ENCODE measurements at places on chromosomes 5 and 9.

DNA sequence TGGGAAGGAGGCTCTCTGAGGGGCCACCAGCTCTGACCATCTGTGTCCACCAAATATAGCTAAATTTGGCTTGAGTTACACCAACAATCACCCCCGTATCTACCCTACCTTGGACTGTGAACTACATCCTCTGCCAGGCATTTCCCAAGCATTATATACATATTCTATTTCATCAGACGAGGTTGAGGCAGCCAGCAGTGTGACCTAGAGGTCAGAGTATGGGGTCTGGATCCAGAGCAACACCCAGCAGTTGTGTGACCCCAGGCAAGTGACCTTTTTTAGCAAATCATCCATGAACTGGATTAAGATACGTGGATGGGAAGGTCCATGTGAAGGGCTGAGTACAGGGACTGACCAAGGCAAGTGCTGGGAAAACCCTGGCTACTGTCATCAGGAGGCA is 180.6 kb downstream of the HSPA4 start:
- DNase-seq: no peak

- no peak for DNase-seq
Observed at GRCh38 chr5:83034036-83034435, 43.2 kb downstream of the TMEM167A start.

- DNase-seq: no peak
Observed at GRCh38 chr9:135254176-135255032, 166.9 kb downstream of the OLFM1 start.

GRCh38 chr9:123834889-123835562 is 94.9 kb downstream of the DENND1A start:
- no peak for DNase-seq

- DNase-seq: no peak
Observed at GRCh38 chr9:36471359-36471758, 71.3 kb upstream of the RNF38 start.

DNA sequence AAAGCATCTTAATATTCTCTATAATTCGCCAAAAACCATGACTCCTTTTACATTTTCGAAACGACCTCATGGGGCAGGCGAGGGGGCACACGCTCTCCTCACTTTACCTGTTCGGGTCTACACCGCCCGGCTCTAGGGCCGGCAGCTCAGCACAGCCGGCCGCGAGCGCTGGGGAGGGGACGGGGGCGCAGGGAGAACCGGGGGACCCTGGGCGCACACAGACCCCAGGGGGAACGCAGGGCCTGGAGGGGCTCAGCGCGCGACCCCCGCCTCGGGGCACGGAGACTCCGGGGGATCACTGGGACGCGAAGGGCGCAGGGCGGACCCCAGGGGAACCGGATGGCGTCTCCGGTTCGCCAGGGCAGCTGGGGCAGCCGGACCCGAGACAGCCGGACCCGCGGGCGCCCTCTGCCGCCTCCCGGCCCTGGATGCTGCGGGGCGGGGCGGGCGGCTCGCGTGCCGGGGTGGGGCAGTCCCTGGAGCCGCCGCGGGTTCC is at the start of gene AHRR:
Gene AHRR (plus strand): TSS at position 485 of the 496 bp plus-strand sequence. CDS start 22,189 bp downstream, outside the sequence.
- peak; percentile 57 for DNase-seq

GRCh38 chr5:94024620-94025019 is 283.2 kb upstream of the POU5F2 start:
- DNase-seq: no peak

DNA sequence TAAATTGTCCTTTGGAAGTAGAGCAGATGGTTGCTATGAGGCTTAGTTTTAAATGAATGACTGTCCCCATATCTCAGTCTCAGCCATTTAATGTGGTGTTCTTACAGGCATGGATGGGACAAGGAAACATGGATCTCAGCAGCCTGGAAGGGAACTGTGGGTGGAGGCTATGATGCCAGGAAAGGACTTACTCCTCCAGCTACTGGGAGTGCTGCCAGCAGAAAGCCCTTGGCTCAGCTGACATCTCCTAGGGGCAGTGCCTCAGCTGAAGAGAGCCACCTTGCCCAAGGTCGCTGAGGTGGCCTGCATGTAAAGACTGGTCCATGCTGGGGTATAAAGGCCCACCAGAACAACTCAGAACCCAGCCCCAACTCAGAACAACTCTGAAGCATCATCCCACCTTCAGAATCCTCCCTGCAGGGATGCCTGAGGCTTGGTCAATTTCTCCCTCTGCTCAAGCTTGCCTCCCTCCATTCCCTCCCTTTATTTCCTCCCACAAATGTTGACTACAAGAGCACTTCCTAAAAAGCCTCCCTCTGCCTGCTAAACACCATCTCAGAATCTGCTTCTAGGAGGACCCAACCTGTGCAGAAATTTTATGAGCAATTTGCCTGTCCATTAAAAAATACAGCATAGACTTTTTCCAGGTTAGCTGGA is 1.8 kb upstream of the PDE8B start:
- DNase-seq: no peak

- DNase-seq: no peak
Observed at GRCh38 chr9:82456642-82457041, 468.1 kb downstream of the SPATA31D1 start.

DNA sequence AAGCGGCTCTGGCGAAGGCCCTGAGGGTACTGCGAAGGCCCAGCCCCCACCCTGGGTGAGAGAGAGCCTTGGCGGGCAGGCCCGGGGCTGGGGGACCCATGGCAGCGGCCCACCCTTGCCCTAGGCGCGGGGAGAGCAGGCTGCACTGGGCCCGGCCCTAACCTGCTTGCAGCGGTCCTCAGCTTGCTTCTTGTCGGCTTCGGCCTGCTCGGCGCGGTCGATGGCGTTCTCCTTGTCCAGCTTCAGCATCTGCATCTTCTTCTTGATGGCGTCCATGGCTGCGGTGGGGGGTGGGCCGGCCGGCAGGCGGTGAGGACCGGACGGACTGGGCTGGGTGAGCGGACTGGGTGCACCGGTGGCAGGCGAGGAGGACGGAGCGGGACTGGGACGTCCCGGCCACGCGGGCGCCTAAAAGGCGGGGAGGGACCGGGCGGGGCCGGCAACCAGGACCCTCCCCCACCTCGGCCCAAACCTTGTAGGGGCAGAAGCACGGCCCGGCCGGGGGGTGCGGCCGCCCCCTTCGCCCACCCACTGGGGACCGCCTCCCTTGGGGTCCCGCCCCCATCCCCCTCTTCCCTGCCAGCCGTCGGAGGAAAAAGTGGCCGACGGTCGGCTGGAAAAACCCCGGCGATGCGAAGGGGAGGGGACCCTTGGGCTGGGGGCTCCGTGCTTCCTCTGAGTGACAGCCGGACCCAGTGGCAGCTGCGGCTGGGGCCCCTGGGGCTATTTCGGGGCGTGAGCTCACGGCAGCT is at the start of gene TPM2:
Gene TPM2 (minus strand): TSS at position 384 of the 752 bp plus-strand sequence. CDS start 108 bp downstream, at position 276.
- DNase-seq: no peak

DNA sequence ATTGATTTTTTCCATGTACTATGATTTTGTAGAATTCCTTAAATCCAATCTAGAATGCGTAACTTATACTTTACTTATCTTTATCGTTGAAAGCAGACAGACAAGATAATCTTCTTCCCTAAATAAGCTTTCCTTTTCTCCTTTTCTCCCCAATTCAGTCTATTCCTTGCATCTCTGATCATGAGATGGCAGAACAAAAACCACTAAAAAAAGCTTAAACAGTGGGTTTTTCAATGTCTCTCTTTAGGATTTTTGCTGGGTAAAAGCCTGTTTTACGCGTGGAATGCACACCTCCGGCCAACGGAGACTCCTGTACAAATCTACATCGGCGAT is 755 bp downstream of the CDKN2B start:
- DNase-seq: no peak

GRCh38 chr9:2709645-2710101 is 7.6 kb upstream of the KCNV2 start:
- DNase-seq: no peak

DNA sequence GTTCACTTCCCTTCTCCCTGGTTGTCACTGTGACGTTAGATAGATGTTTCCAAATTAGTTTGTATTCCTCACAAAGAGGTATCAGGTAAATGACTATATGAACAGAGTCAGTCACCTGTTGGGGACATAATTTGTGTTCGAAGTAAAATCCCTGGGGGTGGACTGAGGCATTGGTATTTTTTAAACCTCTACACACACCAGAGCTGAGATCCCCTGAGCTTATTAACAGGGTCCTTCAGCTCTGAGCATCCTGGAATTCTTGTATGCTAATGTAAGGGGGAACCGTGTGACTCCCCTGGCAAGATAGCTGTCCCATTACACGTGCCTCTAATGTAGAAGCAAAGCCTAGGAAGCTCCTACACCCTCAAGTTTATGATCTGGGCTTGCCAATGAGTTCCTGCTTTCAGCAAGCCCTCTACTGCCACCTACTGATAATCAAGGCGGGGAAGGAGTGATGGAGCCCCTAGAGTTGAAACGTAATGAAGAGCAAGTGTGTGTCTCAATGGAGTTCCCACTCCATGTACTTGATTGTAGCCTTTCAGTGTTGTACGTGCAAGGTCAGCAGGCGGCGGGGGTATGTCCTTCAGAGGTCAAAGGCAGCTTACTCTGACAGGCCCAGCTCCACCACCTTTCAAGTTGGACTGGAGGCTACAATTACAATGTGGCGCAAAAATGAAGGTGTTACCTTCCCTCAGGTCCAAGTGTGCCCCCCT is 14.4 kb downstream of the PRKACG start:
- peak; percentile 22 for DNase-seq

DNA sequence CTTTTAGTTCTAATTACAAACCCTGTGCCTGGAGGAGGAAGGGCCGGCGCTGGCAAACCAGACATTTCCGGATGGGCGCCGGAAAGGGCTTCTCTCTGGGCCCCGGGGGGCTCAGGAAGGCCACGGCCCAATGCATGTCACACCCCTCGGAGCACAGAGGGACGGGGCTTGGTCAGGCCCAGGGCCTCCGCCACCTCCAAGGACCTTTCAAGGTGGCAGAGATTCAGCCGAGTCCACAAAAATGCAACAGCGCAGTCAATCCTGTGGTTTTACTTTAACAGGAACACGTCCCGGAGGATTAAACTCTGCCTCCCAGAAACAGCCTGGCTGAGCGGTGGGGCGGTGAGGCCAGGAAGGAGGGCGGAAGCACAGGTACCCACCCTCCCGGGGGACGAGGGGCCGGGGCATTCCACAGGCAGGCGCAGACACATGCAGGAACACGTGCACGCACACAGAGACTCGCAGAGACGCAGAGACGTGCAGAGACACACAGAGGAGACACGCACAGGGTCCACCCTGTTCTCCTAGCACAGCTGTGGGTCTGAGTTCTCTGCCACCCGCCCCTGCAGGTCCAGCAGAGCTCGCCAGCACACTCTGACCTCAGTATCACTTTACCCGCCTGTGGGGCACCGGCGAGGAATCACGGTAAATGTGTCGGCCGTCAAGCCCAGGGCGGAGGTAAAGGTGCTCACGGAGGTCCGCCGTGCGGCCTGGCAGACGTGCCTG is 23.0 kb downstream of the SLC9A3 start:
- no peak for DNase-seq

DNA sequence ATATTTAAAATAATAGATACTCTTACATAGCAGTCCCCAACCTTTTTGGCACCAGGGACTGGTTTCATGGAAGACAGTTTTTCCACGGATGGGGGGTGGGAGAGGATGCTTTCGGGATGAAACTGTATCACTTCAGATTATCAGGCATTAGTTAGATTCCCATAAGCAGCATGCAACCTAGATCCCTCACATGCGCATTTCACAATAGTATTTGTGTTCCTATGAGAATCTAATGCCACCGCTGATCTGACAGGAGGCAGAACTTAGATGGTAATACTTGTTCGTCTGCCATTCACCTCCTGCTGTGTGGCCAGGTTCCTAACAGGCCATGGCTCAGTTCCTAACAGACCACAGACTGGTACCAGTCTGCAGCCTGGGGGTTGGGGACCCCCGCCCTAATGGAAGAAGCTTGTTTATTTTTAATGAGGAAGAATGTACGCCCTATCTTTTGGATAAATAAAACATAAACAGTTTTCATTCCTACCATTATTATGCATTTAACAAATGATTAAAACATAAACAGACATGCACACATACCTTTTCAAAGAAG is 187.7 kb downstream of the ZSWIM6 start:
- no peak for DNase-seq

DNA sequence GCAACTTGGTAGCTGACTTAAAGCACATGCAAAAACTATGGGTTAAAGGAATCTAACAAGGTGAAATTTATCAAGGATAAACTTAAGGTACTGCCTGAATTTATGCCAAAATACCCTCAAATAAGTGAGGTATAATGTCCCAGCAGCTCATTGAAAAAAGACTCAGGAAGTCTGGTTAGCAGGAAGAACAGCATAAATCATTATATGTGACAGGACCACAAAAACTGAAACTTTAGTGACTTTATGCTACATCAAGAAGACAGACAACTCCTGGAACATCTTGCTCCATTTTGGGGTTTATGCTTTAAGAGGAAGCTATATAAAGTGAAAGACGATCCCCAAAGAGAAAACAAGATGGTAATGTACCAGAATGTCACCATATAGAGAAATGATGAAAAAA is 282.4 kb upstream of the ZNF462 start:
- DNase-seq: no peak

DNA sequence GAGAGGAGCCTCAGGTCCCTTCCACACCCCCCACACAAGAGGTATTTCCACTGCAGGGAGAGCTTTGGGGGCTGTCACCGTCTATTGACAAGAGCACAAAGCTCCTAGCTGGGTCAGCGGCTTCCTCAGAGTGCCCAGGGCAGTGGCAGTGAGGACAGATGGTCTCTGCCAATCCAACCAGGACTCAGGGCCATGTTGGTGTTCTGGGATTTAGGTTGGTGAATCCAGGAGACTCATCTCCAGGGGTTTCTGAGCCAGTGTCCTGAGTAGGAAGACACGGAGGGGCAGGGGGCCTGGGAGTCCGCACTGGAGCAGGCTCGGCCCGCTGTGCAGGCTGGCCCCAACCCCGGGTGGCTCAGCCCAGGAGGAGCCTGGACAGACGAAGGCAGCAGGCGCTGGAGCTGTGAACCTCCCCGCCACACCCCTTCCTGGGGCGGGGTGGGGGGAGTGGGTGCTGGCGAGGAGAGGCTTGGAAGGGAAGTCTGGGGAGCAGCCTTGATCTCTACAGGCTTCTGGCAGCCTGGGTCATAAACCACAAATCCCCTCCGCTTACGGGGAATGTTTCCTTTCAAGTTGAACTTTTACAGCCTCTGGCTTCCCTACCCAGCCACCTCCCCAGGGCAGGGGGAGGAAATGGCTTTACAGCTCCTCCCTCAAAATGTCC is 19.6 kb downstream of the CRB2 start:
- no peak for DNase-seq

GRCh38 chr5:132063090-132063911 is 2.8 kb downstream of the IL3 start:
- DNase-seq: peak; percentile 67

- no peak for DNase-seq
Observed at GRCh38 chr5:111954516-111955395, 197.8 kb upstream of the NREP start.

All from stimulated activated CD4-positive, alpha-beta T cell treated with anti-CD3 and anti-CD28 coated beads, TNF-alpha, amount 100 ng/mL, for 4 hours (primary cell).